ENCODE measurements at places on chromosomes 6 and 20.

GRCh38 chr20:15555913-15556312, 1017.3 kb downstream of the KIF16B start:
- no peak for DNase-seq

DNA sequence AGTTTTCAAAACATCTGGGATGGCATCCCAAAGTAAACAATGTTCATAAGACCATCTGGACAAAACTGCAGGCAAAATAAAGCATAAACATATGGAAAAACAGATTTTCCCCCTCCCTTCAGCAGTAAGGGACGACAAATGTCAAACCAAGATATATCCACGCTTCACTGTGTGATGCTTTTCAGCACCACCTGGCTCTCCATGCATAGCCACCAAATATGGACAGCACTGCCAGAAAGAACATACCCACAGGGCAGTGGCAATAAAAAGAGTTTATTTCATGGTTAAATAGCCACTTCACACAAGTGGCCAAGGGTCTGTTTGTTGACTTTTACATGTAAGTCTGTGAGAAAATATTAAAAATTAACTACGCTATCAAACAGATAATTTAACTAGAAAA, 23.1 kb downstream of the USP45 start:
- no peak for DNase-seq

DNA sequence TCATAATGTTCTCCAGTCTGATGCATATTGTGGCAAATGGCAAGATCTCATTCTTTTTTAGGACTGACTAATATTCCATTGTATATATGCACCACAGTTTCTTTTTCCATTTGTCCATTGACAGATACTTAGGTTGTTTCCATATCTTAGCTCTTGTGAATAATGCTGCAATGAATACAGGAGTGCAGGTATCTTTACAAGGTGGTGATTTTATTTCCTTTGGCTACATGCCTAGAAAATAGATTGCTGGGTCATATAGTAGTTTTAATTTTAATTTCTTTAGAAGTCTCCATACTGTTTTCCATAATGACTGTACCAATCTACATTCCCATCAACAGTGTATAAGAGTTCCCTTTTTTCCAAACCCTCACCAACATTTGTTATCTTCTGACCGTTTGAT, 97.5 kb downstream of the TRMT11 start:
- DNase-seq: no peak

- no peak for DNase-seq
Measured at GRCh38 chr20:8815208-8815607, 253.7 kb upstream of the PLCB4 start.

- no peak for DNase-seq
Measured at GRCh38 chr6:22884456-22884855, 315.1 kb downstream of the HDGFL1 start.

GRCh38 chr6:162088091-162088490, 639.5 kb downstream of the PRKN start:
- no peak for DNase-seq

GRCh38 chr20:40322941-40323340, 366.1 kb downstream of the MAFB start:
- DNase-seq: no peak

DNA sequence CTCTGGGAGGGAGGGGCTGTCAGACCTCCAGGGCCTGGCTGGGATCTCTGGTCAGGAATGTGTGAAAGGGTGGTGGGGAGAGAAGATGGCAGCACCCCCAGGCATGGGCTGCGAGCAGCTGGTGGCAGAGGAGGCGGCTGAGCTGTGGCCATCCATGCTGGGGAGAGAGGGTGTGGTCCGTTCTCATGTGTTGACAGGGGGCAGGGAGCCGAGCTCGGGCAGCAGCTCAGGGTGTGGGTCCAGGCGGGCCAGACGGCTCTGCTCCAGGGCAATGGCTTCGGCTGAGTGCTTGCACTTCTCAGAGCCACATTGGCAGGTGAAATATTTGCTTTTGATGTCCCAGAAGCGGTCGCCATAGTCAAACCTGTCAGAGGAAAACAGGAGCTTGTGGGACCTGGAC, 1.1 kb upstream of the SLC44A4 start:
- DNase-seq: no peak

DNA sequence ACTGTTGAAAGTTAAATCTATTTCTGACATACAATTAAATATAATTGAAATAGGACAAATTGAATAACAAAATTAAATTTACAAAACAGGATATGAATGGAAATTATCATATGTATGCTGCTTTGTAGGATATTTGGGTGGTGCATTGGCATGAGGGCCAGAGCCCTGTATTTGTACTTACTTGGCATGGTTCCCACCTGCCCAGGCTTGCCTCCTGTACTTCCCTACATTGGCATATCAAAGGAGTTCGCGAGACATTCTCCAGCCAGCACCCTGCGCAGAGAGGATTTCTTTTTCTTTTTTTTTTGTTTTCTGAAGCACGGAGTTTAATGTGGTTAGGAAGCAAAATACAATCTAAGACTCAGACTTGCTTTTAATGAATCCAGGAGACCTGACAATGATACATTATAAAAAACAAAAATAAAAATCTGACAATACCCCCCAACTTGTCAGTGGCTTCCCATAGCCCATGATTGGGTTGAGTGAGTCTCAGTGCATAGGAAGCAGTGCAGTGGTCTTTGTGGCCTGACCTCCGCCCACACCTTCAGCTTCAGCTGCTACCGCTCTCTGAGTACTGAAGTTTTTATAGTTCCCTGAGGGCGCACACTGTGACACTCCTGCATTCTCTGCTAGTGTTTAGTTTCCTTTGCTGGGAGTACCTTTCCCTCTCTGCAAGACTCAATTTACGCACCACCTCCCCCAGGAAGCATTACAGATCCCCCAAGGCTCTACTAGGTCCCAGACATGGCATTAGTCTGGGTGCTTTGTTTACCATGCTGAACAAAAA, 440.8 kb downstream of the UTRN start:
- no peak for DNase-seq

DNA sequence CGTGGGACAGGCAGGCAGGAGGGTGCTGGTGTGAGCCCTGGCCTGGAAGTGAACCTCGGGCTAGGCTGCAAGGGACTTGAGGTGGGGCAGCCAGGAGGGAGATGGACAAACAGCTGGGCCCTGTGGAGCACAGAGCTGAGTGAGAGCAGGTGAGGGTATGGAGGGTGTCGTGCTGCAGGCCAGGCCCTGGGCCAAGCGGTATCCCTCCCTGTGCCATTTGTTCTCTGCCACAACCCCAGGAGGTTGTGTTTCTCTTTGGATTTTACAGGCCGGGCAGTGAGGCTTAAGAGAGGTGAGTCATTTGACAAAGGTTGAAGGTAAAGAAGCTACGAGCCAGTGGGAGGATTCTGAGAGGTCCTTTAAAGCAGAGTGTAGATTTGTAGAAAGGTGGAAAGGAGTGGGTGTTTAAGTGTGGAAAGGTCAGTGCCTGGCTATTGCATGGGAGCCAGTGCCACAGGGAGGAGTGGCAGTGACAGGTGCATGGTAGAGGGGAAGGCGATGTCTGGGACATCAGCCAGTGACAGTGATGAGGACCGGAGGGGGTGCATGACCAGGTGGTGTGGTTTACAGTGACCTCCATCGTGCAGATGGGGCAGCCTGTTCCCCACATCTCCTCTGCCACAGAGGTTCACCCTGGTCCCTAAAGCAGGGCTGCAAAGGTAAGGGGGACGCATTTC, 39.8 kb downstream of the GMPR start:
- DNase-seq: no peak

DNA sequence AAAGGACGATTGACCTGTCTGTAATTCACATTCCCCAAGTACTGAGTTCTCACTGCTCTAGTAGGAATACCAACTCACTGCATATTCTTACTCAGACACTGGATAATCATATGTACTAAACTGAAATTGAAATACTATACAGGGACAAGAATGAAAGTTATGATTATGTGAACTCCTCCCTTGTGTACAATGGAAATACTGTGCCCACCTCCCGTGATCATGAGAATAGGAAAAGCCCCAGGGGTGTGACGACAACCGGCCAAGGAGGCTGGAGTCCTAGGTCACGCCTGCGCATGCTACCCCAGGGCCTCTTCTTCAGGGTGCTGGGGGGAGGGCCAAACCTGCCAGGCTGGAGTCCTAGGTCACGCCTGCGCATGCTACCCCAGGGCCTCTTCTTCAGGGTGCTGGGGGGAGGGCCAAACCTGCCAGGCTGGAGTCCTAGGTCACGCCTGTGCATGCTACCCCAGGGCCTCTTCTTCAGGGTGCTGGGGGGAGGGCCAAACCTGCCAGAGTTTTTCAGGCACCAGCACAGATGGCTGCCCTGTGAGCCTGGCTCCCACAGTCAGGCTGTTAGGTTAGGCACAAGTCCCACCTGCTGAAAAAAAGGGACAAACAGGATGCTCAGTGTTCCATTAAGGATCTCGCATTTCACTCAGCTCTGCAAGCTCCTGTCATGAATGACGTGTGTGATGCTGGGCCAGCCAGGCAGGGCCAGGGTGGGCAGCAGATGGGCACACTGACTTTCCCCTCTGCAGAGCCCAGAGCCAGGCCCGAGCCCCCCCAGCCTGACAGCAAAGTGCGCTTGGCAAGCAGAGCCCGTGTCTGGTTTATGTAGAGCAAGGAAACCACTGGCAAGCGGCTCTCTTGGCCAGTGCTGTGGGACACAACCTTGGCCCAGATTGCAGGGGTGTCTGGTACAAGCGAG, 107.7 kb downstream of the FOXF2 start:
- no peak for DNase-seq

GRCh38 chr6:131954775-131955107, 3.6 kb upstream of the CCN2 start:
- DNase-seq: no peak

GRCh38 chr20:18767676-18768075, 45.9 kb upstream of the SCP2D1 start:
- no peak for DNase-seq

DNA sequence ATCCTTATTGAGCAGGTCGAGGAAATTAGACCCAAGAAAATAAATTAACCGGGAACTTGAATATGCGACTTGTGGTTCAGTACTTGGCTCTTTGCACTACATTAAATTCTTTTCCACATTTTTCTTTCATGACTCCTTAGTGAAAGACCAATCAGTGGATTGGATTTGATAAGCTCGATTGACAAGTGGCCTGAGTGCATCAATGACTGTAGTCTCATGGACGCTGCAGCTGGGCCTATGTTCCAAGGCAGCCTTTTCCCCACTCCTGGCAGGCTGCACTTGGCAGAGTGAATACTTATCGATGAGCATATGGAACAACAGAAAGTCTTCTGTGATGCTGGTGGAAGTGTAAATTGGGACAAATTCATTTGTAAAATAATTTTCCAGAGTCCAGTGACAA, 210.8 kb upstream of the EXOC2 start:
- no peak for DNase-seq

GRCh38 chr6:53151676-53152075, 3.0 kb upstream of the GCM1 start:
- no peak for DNase-seq

All from GF-D8 (cell line).